Tracheal epithelial cell (primary cell): ENCODE measurements at places on chromosomes 12 and 14. TPM values are rescaled to one million over a fixed set of nuclear protein-coding genes. Genes with fewer than 3 reads are reported as not detected.

STAB2 gene
- total RNA-seq, result not detected in 2 replicates

PARP11 gene
- 1.2 and 2.8 TPM in 2 replicates for total RNA-seq

CCDC63 gene
- not detected in 2 replicates for total RNA-seq

GSC gene
- not detected in 2 replicates for total RNA-seq

NANOG gene
- not detected in 2 replicates for total RNA-seq

RPL10L gene
- not detected in 2 replicates for total RNA-seq

TESPA1 gene
- total RNA-seq, result not detected in 2 replicates

TEX52 gene
- total RNA-seq, result not detected in 2 replicates

LRRIQ1 gene
- total RNA-seq, result under 0.01 and 0.24 TPM in 2 replicates

CLEC2B gene
- total RNA-seq, result 4.1 and 11.9 TPM in 2 replicates

SLC10A1 gene
- not detected in 2 replicates for total RNA-seq

CLEC4C gene
- total RNA-seq, result not detected in 2 replicates

RNASE3 gene
- not detected in 2 replicates for total RNA-seq

ENDOU gene
- total RNA-seq, result not detected in 2 replicates

EML5 gene
- 0.96 TPM in 1 of 2 replicates, not detected in the other for total RNA-seq

NKX2-8 gene
- total RNA-seq, result 0.21 TPM in 1 of 2 replicates, not detected in the other

TAS2R43 gene
- 0.96 TPM in 1 of 2 replicates, not detected in the other for total RNA-seq

TSPAN19 gene
- not detected in 2 replicates for total RNA-seq

OLR1 gene
- total RNA-seq, result under 0.01 and 1.4 TPM in 2 replicates

COX6A1 gene
- total RNA-seq, result 807 and 1,167 TPM in 2 replicates

NXPH4 gene
- total RNA-seq, result 1.9 and 3.8 TPM in 2 replicates

PTCSC3 gene
- total RNA-seq, result not detected in 2 replicates
